ENCODE measurements at places on chromosomes 7 and 10.
A peak's percentile ranks its signal among the peaks of the same experiment; 100 is the strongest.

- DNase-seq, result peak; percentile 15
Observed at GRCh38 chr10:27285093-27285492, 44.5 kb upstream of the ACBD5 start.

GRCh38 chr10:122258136-122259074, 12.7 kb upstream of the BTBD16 start:
- DNase-seq, result no peak

DNA sequence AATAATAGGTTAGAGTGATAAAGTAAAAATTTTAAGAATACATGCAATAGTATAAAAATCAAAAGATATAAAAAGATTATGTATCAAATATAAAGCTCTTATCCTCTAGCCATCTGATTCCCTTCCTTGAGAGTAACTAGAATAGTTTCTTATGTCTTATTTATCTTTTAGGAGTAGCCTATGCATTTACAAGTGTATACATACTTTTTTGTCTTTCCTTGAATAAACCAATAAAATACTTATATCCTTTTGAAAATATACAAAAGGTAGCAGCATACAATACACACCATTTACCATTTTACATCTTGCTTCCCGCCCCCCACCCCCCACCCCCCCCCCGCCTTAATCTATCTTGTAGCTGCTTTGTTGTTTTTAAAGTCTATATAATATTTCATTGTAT, 31.4 kb downstream of the AHCYL2 start:
- no peak for DNase-seq

DNA sequence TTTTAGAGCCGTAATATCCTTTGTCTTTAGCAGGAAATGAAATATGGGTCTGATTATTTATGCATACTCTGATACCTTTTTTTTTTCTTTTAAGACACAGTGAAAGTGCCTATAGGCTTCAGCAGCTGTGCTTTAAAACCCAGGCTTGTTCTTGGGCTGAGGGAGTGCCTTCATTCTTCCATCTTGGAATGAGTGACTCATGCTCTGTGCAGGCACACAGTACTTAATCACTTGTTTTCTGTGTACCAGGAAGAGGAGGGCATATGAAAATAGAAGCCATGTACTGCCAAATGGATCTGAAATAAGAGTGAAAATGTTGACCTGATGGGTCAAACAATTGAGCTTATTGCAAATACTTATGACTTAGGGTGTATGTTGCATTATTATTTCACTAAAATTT, 12.0 kb downstream of the INPP5F start:
- DNase-seq, result no peak

GRCh38 chr7:93442478-93443224, 131.9 kb downstream of the CALCR start:
- DNase-seq, result peak; percentile 21

- no peak for DNase-seq
Observed at GRCh38 chr10:97522937-97523336, 24.2 kb downstream of the UBTD1 start.

GRCh38 chr7:82605247-82605864, 161.8 kb upstream of the CACNA2D1 start:
- DNase-seq, result no peak

DNA sequence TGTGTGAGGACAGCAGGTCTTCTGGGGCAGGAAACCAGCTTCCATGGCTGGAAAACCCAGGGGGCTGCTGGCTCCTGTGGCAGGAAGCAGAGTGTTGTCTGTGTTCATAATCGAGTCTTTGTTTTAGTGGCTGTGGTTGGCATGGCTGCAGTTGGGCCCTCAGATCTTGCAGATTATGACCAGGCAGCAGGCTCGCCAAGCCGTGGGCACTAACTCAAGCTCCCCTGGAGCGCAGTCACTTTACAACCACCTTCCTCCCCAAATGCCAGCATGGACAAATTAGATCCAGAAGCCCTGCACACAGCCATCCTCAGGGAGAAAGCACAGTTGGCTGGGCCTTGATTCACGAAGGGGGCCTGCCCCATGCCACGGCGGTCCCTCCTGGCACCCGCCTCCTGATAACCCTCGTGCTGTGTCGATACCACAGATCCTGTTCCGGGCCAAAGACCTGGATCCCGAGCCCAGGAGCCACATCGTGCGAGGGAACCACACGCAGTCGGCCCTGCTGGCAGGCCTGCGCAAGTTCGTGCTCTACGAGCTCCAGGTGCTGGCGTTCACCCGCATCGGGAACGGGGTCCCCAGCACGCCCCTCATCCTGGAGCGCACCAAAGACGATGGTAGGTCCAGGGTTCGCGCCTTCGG, 552.5 kb upstream of the FOXK1 start:
- DNase-seq, result no peak

- no peak for DNase-seq
Observed at GRCh38 chr7:131219312-131220041, 108.2 kb upstream of the MKLN1 start.

All from CD4-positive, alpha-beta T cell treated with Interleukin-1 beta for 1 hour (primary cell).